Right forelimb (tissue), 1 donor: ENCODE measurements at places on chromosomes 4 and X.

DNA sequence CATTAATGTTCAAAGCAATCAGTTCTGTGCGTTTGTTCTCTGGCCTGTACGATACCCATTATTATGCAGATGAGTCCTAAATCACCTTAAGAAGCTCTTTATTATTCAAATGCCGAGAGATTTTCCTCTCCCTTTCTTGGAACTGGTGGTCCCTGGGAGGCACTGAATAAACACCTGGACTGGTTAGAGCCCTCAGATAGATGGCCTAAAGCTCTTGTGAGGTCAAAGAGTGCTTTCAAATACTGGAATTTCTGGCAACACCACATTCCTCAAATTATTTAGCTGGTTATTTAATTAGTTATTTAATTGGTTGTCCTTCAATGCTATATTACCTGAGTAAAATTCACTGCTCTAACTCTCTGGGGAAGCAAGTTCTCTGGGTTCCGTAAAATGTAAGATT, 3.0 kb downstream of the ARHGEF38 start:
- DNase-seq = no peak

GRCh38 chr4:161817914-161818313, 345.9 kb downstream of the FSTL5 start:
- DNase-seq = no peak

- DNase-seq = no peak
Measured at GRCh38 chrX:19272452-19272851, 71.3 kb upstream of the PDHA1 start.

DNA sequence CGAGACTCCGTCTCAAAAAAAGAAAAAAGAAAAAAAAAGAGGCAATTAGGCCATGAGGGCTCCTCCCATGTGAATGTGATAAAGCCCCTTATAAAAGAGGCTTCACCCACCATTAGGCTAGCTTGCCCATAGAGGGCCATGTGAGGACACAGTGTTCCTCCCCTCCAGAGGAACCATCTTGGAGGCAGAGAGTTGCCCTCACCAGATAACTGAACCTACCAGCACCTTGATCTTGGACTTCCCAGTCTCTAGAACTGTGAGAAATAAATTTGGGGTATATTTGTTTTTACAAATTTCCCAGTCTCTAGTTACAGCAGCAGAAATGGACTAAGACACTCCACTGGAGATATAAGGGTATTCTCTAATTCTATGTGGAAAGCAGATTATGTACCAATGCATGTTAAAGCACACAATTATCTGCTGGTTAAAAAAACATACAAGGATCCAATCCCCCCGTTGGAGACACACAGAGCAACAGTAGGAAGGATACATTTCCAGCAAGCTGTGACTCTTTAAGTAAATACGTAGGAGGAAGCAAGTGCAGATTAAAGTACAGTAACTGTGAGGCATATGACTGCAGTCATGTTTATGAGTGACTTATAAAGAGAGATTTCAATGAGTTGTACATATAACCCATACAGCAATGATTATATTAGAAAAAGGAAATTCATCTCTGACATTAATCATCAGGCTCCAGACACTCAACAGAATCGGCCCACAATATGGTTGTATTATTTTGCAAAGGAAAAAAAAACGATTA, 21.4 kb downstream of the SH3RF1 start:
- DNase-seq = no peak

DNA sequence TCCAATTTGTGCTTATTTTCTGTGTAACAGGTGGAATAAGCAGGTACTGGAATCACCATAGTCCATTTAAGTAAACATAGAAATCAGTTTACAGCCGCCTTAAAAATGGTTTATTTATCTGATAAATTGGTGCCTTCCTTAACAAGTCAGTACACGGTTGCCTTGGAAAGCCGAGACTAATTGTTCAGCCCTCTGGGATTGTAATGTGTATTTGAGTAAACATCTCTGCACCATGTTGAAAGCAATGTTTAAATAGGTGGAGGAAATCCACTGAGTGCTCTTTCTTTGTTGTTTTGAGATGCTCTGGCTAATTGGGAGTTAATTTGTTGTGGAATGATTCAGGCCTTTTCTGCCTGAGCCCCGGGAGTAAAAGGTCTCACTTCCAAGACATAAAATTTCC, 45.7 kb upstream of the ADRA2C start:
- DNase-seq = no peak

DNA sequence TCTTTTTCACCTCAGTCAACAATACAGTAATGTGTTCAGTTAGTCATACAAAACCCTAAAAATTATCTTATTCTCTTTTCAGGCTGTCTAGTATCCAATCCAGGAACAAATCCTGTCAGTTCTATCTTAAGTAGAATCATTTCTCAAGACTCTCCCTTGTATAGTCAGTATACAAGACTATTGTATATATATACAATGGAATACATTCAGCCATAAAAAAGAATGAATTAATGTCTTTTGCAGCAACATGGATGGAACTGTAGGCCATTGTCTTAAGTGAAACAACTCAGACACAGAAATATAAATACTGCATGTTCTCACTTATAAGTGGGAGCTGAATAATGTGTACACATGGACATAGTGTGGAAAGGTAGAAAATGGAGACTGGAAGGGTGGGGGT, 501.2 kb upstream of the ATOH1 start:
- no peak for DNase-seq

DNA sequence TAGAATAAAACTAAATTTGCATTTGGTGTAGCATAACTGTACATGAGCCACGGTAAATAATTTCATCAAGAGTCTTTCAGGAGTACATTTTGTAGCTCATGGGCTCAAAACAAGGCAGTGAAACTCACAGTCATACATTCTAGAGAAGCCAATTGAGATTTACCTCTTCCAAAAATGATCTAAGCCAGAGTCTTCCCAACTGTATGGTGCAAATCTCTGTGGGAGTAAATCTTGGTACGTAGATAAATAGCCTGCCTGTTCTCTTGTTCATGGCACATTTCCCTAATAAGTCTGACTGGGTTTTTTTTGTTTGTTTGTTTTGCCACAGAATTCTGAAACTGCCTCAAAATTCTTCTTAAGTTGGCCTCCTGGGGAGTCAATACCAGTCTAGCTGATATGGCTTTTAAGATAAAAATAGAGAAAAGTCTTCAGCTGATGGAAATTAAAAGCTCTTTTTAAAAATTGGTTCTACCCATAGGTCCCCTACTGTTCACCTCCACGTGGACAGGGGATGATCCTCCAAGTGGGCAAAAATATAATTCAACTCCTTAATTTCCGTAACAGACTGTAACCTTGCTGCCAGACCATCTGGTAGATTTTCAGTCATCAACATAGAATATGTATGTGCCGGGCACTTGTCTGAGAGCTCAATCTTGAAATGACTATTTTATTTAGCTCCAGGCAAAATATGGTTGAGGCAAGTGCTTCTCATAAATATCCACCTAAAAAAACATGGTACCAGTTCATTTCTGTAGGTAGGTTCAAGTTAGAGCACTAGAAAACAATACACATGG, 365.4 kb downstream of the PDHA2 start:
- DNase-seq = no peak

GRCh38 chrX:57313583-57314215, 27.2 kb downstream of the FAAH2 start:
- DNase-seq = no peak

DNA sequence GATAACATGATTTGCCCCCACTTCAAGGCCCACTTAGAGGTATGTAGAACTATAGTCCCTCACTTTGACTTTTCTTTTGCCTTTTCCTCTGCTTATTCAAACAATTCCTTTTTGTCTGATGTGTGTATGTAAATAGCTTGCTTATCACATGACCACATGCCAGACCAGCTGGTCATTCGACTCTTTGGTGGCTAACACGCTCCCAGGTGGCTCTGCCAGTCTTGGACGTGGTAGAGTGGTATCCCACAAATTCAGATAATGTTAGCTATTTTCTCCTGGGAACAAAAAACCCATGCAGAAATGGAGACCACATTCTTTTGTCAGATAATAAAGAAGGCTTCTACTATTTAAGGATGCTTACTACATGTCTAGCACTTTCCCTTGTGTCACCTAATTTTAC, 47.9 kb downstream of the ARHGAP24 start:
- no peak for DNase-seq

DNA sequence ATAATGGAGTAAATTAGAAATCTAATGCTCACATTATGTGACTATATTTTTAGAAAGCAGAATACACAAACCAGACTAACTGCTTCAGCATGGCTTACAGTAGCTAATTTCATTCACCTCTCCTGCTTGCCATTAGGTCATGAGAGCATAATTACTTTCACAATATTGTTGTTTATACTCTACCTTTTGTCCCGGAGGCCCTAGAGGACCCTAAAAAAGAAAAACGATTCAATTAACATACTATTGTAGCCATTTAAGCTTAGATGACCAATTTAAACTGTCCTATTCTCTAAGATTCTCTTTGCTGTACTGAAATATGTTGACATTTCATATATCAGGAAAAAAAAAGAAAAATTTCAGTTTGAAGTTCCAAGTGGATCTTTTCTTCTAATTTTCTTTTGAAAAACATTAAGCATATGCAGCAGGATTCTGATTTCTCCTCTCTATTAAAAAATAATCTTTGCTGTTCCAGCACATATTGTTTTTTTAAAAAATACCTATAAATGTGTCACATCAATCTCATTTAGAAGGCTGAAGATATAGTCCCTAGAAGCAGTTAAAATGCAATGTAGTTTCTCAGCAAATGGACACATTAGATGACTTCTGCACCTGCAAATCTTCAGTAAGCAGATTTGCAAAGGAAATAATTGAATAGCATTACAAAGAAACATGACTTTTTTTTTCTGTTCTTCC, 157.7 kb upstream of the ETNPPL start:
- DNase-seq = no peak

GRCh38 chr4:137700072-137700471, 167.8 kb upstream of the PCDH18 start:
- DNase-seq = no peak

DNA sequence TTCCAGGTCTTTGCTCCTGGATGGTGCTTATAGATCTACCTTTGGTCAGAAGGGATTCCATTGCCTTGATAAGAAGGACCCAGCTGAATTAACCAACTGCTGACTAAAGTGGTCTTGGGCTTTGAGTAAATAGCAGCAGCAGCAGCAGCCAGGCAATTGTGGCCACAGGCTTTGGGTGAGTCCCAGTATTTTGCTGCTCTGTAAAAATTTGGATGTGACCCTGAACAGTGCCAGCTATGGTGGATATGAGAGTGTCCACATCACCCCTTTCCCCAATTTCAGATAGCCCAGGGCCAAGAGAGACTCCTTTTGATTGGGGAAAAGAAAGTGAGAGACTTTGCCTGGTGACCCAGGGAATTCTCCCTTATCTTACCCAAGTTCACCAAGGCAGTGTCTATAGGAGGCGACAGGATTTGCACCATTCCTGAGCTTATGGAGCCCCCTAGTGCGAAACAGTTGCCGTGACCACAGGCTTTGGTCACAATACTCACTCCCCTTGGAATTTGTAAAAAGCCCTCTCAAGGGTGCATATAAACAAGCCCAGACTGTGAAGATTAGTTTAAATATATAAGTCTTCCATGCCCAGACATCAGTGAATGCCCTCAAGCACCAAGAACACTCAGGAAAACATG, 518.0 kb downstream of the TMA16 start:
- DNase-seq = peak; percentile 47

DNA sequence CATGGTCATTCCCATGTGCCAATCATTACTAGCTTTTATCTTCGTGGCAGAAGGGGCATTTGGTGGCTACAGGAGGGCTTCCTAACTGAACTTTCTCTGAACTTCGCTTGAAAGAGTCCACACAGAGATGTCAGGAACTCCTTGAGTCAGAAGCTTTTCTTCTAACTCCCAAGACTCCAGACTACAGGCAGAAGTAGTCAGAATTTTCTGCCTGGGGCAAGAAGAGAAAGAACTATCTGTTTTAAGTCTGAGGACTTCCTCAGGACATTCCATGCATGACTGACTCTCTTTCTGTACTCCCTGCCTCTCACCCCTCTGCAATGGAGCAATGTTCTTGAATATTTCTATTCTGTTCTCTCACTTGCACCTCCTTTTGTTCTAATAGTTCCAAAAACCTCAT, 170.5 kb upstream of the TBC1D9 start:
- no peak for DNase-seq

- DNase-seq = no peak
Measured at GRCh38 chr4:95124906-95125504, 367.2 kb downstream of the BMPR1B start.

GRCh38 chrX:39935411-39936064, 162.2 kb downstream of the BCOR start:
- DNase-seq = no peak
